ENCODE measurements at places on chromosomes 2 and 18.

- DNase-seq, result no peak
These were observed 50.1 kb upstream of the TMEM17 start for GRCh38 chr2:62556086-62556485.

DNA sequence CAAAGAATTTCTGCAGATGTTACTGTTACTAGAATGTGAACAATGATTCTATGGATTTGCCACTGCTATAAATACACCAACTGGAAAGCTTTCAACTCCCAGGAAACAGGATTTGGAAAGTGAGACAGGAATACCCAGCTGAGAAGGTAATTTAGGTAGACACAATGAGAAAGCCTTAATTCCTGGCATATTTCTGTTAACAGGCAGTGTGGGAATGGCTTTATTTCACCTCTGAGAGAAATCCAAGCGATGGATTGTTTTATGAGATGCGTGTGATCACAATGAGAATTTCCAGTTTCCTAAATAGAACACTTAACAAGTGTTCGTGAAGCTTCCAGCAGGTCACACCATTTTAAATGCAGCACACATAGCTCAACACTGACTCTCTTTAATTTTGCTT is 133.0 kb downstream of the SLC8A1 start:
- no peak for DNase-seq

DNA sequence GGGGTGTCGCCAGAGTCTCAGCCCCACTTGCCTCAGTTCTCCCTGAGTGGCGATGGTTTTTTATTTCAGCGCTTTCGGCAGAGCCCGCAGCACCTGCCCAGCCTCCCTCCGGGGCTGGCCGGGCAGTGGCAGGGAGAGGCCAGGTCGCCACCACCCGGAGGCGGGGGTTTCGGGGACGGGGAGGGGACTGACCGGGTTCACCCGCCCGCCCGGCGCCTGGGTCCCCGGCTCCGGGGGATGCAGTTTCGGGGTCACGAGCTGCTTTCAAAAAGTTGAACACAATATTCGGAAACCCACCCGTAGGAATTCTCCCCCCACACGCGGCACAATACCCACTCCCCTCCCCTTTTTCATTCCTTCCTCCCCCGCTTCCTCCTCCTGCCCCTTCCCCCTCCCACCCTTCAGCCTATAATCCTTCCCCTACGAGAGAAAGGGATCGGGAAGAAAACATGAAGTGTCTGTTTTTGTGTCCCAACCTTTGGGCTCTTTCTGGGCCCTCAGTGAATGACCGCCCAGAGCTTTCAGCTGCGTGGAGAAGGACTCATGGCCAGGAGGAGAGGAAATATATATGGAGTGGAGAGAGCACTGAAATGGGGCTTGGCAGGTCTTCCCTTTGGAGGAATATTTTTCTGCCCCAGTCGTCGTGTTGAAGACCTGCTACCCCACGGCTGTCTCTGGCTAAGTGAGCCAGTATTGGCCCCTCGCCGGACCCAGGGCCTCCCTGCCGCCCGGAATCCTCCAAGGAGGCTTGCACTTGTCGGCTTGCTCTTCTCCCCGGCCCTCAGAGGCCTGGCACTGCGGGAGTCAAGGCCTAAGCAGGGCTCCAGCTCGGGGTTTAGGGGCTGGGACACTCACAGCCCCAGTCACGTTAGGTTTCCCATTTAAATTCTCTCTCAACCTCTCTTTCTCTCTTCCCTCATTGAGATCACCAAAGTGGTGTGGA is 2.1 kb upstream of the SIX3 start:
- no peak for DNase-seq

- no peak for DNase-seq
These were observed 213.0 kb downstream of the TRIB2 start for GRCh38 chr2:12929758-12930157.

- DNase-seq, result no peak
These were observed 1007.7 kb upstream of the CDH2 start for GRCh38 chr18:29184654-29185053.

All from activated CD8-positive, alpha-beta memory T cell treated with anti-CD3 and anti-CD28 coated beads for 4 hours (primary cell).